ENCODE measurements at places on chromosomes 7 and 10.

- DNase-seq, result no peak
Observed at GRCh38 chr7:94888551-94888950, 18.8 kb upstream of the PPP1R9A start.

GRCh38 chr10:69934768-69935167 is 117.9 kb upstream of the MACROH2A2 start:
- no peak for DNase-seq

- DNase-seq, result no peak
Observed at GRCh38 chr7:140235114-140235513, 58.3 kb upstream of the KDM7A start.

GRCh38 chr7:112101201-112101846 is 104.9 kb downstream of the DOCK4 start:
- DNase-seq, result no peak

DNA sequence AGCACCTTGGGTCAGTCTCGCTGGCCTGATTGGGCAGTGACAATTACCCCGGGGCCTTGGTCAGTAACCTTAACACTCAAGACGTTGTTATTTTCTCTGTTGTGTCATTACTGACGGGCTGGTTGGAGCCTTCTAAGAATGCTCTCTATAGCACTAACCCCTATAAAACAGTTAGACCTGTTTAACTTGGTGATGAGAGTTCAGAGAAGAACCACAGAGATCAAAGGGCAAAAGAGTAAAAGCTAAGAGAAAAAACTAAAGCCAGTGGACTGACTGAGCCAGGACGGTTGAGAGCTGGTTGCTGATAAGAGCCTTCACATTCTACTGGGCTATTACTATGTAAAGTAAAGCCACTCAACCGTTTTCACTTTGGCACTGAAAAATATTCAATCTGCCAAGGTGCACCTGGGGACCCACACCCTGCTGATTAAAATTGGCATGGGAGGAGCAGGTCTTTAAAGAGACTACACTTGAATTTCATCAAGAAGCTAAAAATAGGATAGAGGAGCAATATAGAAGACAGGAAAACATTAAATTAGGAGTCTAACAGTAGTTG is 13.6 kb upstream of the ITGB1 start:
- no peak for DNase-seq

GRCh38 chr7:84194484-84195271 is at the start of gene SEMA3A:
Gene SEMA3A (minus strand): TSS chr7:84194789. CDS start chr7:84194586, 203 bp downstream.
- DNase-seq, result peak; percentile 36

DNA sequence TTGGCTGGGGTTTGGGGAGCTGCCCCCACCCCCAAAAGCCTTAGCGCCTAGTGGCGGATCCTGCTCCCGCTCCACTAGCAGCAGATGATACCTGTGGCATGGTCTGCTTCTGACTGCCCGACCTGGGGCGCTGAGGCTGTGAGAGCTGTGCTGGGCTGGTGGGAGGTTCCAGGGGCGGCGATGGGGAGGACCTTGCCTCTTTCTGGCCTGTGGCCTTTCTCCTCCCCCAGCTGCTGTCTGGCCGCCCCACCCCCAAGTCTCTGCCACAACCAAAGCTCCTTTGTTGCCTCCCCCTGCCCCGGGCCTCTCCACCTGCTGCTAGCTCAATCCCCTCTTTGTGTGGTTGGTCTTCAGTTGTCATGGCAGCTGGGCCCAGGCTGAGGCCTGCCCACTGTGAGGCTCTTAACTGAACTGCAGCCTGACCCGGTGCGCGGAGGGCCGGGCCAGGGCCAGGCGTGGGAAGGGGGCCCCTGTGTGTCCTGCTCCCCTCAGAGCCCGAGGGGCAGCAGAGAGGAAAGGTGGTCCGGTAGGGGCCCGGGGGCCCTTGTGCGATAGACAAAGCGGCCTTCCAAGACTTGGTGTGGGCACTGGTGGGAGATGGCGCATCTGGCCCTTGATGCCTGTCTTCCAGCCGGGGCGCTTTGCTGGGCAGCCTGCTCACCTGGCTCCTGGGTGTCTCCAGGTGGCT is 4.7 kb downstream of the ZNF775 start:
- no peak for DNase-seq

DNA sequence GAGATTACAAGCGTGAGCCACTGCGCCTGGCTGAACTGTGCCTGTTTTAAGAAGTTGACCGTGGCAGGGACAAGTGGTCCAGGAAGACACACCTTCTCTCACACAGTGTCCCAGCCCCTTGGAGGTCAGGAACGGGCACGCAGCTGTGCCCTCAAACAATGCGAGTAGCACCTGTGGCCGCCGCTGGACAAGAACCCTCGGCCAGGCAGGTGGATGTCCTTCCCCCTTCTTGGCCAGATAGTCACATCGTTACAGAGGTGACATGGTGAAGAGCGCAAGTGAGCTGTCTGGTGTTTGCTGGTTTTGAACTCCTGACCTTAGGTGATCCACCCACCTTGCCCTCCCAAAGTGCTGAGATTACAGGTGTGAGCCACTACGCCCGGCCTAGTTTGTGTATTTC is 8.8 kb downstream of the ZFAND2A start:
- DNase-seq, result no peak

DNA sequence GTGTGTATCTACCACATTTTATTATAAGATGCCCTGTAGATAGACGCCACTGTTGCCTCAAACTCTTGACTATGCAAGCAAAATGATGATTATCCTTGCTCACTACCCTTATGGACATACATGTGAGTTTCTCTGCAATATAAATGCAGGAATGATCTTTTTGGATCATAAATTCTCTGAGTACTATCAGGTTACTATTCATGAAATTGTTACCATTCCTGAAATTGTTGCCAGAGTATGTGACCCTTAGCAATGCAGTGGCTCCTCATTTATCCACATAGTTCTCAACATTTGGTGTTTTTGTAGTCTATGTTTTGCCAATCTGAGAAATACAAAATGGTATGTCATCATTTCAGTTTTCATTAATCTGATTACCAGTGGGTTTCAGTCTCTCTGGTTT is 166.2 kb upstream of the FAM3C start:
- no peak for DNase-seq

DNA sequence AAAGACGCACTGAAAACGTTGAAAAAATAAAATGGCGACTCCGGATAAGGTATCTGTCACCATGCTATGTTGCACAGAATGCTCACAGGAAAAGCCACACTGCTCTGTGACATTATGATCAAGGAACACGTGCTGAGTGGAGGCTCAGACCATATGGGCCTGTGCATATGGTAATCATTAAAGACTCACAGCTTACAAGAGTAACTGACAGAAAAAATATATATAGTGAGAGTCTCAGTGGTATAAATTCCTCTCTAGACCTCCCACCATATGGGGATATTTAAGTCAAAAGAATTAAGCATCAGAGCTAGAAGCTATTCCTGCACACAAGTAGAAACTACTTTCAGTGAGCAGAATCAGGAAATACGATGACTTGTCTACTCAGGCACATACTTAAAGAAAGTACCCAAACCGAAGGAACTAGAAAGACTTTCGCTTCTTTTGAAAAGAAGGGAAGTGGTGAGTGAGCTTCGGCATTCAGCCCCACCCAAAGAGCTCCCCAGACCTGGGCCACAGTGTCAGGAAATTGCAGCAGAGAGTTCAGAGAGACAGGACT is 65.1 kb upstream of the MPP7 start:
- no peak for DNase-seq

DNA sequence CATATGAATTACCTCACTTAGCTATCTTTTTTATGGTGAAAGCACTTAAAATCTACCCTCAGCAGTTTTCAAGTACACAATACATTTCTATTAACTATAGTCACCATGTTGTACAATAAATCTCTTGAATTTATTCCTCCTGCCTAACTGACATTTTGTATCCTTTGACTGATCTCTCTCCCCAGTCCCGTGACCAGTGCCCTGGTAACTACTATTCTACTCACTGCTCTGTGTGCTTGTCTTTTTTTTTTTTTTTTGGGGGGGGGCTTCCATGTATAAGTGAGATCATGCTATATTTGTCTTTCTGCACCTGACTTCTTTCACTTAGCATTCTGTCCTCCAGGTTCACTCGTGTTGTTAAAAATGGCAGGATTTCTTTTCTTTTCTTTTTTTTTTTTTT is 11.4 kb upstream of the GAD2 start:
- DNase-seq, result no peak

DNA sequence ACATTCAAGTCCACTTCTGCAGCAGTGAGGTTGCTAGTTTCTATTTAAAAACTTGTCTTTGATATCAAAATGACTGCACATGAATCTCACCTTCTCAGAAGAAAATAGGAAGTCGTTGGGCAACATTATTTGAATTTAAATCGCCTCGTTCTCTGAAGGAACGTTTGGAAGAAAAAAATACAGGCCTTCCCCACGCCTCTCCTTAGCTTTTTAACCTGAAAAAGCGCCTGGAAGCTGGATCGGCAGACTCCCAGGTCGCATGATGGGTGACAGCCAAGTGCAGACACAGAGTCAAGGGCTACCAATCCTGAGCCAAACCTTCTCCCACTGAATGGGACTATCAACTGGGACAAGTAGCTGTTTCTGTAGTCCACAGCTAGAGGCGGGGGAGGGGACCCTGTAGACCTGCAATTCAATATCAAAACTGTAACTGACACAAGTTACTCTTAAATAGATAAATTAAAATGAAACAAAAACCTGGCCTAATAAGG is 2.2 kb downstream of the FAM53B start:
- no peak for DNase-seq

DNA sequence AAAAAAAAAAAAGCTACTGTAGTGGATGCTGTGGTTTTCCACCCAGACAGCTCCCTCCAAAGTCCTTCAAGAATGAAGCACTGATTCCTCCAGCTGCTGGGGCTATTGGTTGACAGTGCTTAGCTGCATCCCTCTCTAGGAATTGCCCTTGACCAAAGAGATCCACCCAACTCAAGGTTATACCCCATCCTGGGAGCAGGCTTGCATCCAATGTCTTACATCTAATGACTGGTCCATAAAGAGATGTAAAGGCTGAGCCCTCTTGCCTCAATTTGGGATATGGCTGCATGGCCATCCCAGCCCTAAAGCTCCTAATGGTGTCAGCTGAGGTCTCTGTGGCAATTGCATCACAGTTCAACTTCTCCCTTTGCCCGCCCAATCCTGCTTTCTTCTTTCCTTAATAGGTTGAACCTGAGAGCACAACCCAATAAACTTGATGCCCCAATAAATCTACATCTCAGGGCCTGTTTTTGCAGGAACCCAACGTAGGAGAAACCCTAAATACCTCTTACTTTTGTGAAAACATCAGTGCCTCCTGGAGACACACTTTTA is 4.4 kb downstream of the GPR37 start:
- DNase-seq, result no peak

GRCh38 chr10:60846173-60846572 is 67.9 kb downstream of the CDK1 start:
- peak; percentile 5 for DNase-seq

- no peak for DNase-seq
Observed at GRCh38 chr10:127470911-127471310, 78.2 kb upstream of the NPS start.

DNA sequence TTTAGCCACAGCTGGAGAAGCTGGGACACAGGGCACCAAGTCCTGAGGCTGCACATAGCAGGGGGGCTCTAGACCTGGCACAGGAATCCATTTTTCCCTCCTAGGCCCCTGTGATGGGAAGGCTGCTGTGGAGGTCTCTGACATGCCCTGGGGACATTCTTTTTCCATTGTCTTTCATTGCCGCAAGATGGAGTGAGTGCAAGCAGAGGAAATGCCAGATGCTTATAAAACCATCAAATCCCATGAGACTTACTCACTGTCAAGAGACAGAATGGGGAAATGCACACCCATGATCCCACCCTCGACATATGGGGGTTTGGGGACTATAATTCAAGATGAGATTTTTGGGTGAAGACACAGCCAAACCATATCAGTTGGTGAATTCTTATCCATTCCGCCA is 94.7 kb upstream of the FERD3L start:
- DNase-seq, result no peak

DNA sequence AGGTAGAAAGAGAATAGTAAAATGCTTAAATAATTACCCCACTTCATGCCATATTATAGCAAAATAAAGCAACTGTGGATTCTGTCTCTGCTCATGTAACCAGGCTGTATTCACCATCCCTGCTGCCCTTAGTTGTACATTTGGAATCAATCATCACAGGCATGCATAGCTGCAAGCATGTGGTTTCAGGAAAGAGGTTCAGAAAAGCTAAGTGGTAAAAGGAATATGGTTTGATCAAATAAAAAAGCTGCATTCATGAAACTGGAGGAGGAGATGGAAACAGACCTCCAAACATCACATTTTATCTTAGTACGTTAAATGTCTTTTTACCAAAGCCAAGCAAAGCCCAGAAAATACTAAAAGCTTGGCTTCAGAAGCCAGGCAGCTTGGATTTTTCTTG is 81.3 kb downstream of the ADAM22 start:
- DNase-seq, result no peak

DNA sequence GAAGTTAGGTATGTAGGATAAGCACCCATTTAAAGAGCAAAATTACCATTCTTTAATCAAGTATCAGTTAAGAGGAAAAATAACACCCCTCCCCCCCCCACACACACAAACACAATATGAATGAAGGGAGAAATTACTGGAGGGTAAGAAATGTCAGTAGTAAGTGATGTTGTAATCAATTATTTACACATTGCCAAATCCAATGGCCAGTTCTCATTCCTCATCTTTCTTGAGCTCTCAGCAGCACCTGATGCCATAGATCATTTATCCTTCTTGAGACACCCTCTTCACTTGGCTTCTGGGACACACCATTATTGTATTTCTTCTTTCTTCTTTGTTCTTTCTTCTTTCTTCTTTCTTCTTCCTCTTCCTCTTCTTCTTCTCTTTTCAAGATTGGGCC is 33.7 kb upstream of the FAM3C start:
- no peak for DNase-seq

All from NCI-H446 (cell line).